Fibroblast of the aortic adventitia (primary cell): ENCODE measurements at places on chromosomes 1 and 21. TPM values are rescaled to one million over a fixed set of nuclear protein-coding genes. Genes with fewer than 3 reads are reported as not detected.

GSTM5 gene
- 6.1 and 13.0 TPM in 2 replicates for total RNA-seq

FCRL4 gene
- total RNA-seq = not detected in 2 replicates

EFNA3 gene
- total RNA-seq = 0.90 TPM in 1 of 2 replicates, not detected in the other

ANGPTL7 gene
- total RNA-seq = under 0.01 and 0.65 TPM in 2 replicates

ZNF683 gene
- total RNA-seq = not detected in 2 replicates

ANKRD45 gene
- total RNA-seq = 0.09 and 0.82 TPM in 2 replicates

DNM3 gene
- 2.0 and 2.1 TPM in 2 replicates for total RNA-seq

SERINC2 gene
- 5.4 TPM in 1 of 2 replicates, not detected in the other for total RNA-seq

ELAPOR1 gene
- total RNA-seq = 0.16 and 0.45 TPM in 2 replicates

DNALI1 gene
- total RNA-seq = 7.4 and 13.7 TPM in 2 replicates

TSPAN2 gene
- 0.18 and 2.5 TPM in 2 replicates for total RNA-seq

LCE3E gene
- total RNA-seq = not detected in 2 replicates

IQCC gene
- total RNA-seq = 0.41 and 2.3 TPM in 2 replicates

FAM167B gene
- 1.4 and 2.1 TPM in 2 replicates for total RNA-seq

FCGR1A gene
- not detected in 2 replicates for total RNA-seq

INSRR gene
- 0.08 TPM in 1 of 2 replicates, not detected in the other for total RNA-seq

BRINP2 gene
- total RNA-seq = 0.08 TPM in 1 of 2 replicates, not detected in the other

SLAMF9 gene
- not detected in 2 replicates for total RNA-seq

OR2AK2 gene
- total RNA-seq = not detected in 2 replicates

RNU1-3 gene
- under 0.01 and 2,882 TPM in 2 replicates for total RNA-seq

MSH4 gene
- 0.09 and 0.16 TPM in 2 replicates for total RNA-seq

OR2L2 gene
- not detected in 2 replicates for total RNA-seq

DMBX1 gene
- total RNA-seq = not detected in 2 replicates

FMN2 gene
- total RNA-seq = 8.1 and 34.5 TPM in 2 replicates

PLA2G2D gene
- not detected in 2 replicates for total RNA-seq
